NCI-H1105 treated with DMSO at 0.1 percent for 48 hours (cell line): ENCODE measurements at places on chromosomes 3 and 15.

DNA sequence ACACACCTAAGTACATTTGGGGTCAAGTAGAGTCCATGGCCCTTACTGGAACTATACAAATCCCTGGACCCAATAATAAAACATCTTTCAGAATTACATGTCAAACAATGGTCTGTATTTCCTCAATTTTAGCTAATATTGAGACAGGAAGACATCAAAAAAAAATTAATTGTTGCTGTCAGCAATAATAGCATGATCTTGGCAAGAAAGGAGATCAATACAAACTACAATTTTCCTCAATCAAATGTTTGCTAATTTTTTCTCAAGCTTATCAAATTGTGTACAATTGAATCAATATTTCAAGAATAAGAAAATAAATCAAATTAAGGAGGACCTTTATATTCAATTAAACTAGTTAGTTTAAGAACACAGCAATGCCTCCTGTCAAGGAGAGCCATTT lies 62.6 kb downstream of the FSIP1 start:
- no peak for DNase-seq

DNA sequence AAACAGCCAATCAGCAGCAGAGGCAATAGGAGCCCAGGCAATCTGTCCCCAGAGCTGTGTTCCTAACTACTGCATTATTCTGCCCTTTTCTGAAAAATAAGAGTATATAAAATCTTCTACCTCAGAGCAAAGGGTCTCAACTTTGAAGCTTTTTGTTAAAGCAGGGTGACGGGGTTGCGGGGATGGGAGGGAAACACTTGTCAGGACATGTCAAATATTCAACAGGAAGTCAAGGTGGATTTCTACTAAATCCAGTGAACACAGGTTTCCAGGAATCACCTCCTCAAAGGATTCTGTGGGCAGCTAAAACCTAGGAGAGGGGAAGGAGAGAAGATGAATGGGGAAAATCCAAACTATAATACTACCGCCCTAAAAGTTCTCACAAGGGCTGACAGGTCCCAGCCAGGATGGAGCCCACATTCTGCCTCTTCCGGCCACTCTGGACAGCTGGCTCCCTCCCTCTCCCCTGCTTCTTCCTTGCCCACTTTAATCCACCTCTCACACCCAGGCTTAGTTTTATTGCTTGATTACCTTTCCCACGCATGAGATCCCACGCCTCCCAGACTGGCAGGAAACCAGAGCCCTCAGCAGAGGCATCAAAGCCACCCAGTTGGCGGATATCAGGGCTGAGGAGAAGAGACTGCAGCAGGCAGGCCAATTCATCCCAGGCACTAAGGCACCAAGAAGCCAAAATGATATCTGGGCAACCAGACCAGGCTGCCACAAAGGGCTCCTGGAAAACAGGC lies 77.2 kb downstream of the OSBPL10 start:
- no peak for DNase-seq

GRCh38 chr15:57747206-57747896 lies 40.8 kb downstream of the POLR2M start:
- DNase-seq, result peak; percentile 92

DNA sequence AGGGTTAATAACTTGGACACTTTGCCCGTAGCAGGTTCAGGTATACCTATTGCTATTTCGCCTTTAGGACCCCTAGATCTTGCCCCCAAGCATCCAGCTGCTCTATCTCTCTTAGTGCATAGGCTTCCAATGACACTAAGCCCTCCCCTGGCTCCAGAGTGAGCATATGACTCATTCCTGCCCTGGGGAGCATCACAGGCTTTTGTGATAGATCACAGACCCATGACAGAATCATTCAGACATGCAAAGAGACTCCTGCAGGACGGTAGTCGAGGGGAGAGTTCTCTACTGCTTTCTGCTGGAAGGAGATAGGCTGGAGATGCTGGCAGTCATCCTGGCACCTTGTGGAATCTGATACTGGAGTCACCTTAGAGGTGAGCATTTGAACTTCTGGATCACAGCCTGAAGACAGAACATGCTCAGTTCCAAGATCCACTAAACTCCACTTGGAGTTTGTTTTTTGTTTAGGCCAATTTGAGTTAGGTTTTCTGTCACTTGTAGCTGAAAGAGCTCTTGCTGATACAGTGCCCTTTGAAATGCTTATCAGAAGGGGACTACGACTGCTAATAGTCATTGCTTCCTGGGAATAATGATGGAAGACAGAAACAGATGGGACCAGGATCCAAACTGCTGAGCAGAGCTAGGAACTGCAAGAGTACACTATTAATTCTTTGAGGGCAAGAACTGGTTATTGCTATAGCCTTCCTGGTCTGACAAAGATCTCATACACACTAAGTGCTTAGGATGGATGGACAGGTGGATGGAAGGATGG lies 11.0 kb downstream of the LYSMD2 start:
- no peak for DNase-seq

GRCh38 chr3:132283440-132283839 lies 33.8 kb upstream of the ACP3 start:
- DNase-seq, result no peak

GRCh38 chr15:101058735-101059134 lies 139.6 kb downstream of the LRRK1 start:
- no peak for DNase-seq

DNA sequence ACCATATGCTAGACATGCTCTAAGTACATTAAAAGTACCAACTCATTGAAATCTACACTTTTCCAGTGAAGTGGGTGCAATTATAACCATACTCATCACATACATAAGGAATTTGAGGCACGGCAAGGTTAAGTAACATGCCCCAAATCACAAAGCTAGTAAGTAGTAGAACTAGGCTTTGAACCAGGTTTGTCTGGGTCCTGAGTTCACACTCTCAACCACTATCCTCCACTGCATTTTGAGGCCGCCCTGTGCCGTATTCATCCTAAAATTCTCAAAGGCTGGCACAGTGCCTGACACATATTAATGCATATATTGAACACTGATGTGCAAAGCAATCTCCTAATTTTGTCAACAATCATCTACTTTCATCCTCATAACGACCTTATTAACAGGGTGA lies 68.8 kb upstream of the CDV3 start:
- DNase-seq, result no peak

GRCh38 chr15:64398575-64398974 lies 10.9 kb downstream of the TRIP4 start:
- DNase-seq, result no peak

DNA sequence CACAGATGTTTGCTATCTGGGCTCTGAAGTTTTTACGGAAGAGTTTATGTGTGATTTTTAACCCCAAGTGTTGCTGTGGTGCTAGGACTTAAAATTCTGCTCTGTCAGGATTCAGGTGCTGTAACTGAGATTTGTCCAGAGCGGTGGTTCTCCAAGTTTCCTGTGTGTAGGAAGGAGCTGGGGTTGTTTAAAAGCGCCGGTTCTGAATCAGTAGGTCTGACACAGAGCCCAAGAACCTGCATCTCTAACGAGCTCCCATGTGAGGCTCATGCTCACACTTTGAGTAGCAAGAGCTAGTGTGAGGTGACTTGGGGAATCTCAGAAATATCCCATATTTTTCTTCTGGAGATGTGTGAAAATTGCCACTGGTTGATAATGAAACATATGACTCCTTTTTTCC lies 325.5 kb downstream of the SATB1 start:
- DNase-seq, result no peak

DNA sequence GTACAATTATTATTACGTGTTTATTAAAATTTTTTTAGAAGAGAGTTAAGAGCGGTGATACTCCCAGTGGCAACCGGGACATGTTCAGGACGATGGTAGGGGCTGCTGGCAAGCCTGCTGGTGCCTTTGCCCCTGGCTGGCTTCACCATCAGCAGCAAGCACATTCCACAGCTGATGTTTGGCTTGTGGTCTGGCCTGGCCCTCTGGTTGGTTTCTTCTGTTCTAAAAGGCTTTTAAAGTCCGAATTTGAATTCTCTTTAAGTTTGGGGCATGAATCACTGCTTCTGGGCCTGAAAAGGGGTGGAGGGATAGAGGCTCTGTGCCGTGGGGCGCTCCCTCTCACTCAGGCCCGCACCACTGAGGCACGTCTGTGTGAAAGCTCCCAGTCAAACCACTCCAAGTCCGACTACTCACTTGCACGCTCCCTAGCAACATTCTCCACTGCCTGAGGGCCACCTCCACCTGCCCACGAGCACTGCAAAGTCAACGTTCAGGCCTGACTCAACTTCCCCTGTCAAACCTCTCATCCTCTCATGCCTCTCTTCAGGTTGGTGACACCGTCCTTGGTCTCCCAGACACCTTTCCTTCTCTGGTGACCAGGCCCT lies 10.1 kb downstream of the ITGA11 start:
- no peak for DNase-seq

- peak; percentile 78 for DNase-seq
Measured at GRCh38 chr3:128011140-128011539, 41.1 kb upstream of the SEC61A1 start.

- DNase-seq, result no peak
Measured at GRCh38 chr3:101235048-101235447, 85.3 kb downstream of the IMPG2 start.

DNA sequence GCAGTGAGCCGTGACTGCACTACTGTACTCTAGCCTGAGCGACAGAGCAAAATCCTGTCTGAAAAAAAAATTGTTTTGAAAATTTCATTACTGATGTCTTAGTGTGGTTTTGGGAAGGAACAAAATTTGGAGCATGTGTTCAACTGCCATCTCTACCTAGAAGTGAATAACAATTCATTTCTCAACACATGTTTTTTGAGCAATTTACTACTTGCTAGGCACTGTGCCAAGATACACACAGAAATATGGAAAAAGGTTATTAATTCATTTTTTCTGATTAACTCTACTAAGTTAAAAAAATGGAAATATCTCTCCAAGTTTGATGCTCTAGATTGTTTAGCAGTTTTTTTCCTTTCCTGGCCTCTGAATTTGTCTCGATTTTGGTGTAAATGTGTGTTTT lies 5.2 kb upstream of the TCF12 start:
- no peak for DNase-seq

DNA sequence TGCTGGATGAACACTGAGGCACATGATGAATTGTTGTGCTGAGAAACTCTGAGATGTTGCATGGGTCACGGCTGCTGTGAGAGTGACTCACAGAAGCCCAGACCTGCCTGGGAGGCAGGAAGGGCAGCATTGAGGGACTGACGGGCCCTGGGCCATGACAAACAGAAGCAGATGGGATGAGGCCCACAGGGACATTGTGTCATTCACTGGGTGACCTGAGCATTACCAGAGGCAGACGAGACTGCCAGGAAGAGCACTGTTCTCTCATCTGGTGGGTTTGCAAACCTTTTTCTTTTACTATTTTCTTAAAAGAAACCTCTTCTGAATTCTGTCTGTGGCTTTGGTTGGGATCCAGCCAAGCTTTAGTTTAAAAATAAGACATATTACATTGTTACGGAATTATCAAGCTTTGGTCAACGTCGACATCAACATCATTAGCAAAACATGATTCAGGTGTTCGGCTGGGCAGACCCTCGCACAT lies 67.8 kb downstream of the BDH1 start:
- DNase-seq, result no peak

GRCh38 chr3:187085933-187086332 lies 53.4 kb downstream of the RPL39L start:
- no peak for DNase-seq

GRCh38 chr3:197465996-197466549 lies 89.7 kb downstream of the BDH1 start:
- no peak for DNase-seq

DNA sequence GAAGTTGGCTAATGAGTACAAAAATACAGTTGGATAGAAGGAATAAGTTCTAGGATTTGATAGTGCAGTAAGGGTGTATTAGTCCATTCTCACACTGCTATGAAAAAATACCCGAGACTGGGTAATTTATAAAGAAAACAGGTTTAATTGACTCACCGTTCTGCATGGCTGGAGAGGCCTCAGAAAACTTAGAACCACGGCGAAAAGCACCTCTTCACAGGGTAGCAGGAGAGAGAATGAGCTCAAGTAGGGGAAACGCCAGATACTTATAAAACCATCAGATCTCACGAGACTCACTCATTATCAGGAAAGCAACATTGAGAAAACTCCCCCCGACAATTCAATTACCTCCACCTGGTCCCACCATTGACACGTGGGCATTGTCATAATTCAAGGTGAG lies 483.3 kb downstream of the TUSC7 start:
- no peak for DNase-seq

GRCh38 chr3:124351430-124352148 lies 359.7 kb upstream of the ROPN1 start:
- peak; percentile 62 for DNase-seq

- no peak for DNase-seq
Measured at GRCh38 chr3:190208196-190208595, 87.5 kb upstream of the P3H2 start.

- DNase-seq, result no peak
Measured at GRCh38 chr15:98713585-98714001, 65.3 kb downstream of the IGF1R start.

DNA sequence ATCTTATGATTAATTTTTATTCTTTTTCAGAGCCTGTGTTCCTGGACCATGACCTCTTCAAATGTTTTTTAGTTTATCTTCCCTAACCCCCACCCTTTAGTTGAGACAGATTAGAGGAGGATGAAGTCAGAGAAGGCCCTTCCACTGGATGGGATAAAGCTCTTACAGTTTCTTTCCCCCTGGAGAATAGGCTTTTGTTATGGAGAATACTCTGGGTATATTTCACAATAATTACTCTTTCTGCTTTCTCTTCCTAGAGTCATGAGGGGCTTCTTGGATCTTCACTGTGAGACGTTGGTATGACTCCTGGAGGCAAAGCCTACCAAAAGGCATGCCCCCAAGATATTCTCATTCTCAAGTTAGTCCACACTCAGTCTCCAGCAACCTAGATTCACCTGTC lies 144.4 kb upstream of the THRB start:
- no peak for DNase-seq

GRCh38 chr15:35838424-35839111 lies 292.6 kb upstream of the DPH6 start:
- no peak for DNase-seq

DNA sequence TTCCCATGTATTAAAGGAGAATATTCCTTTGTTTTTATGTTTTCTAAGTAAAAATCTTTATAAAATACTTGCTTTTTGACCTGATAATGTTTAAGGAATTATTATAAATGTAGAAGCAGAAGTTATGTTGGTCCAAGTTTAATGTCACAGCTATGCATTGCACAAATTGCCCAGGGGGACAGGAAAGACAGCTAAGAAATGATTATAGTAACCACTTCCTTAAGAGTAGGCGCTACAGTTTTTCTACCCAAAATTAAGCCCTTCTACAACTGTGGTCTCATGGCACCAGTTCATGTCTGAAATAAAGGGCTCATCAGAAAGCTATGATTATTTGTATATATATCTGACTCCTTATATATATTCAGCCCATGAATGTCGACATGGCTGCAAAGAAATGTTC lies 176.4 kb downstream of the GBE1 start:
- no peak for DNase-seq
